Stomach (tissue), 19 donors: ENCODE measurements at places on chromosomes 16 and 17. TPM values are rescaled to one million over a fixed set of nuclear protein-coding genes. Genes with fewer than 3 reads are reported as not detected.

DNA sequence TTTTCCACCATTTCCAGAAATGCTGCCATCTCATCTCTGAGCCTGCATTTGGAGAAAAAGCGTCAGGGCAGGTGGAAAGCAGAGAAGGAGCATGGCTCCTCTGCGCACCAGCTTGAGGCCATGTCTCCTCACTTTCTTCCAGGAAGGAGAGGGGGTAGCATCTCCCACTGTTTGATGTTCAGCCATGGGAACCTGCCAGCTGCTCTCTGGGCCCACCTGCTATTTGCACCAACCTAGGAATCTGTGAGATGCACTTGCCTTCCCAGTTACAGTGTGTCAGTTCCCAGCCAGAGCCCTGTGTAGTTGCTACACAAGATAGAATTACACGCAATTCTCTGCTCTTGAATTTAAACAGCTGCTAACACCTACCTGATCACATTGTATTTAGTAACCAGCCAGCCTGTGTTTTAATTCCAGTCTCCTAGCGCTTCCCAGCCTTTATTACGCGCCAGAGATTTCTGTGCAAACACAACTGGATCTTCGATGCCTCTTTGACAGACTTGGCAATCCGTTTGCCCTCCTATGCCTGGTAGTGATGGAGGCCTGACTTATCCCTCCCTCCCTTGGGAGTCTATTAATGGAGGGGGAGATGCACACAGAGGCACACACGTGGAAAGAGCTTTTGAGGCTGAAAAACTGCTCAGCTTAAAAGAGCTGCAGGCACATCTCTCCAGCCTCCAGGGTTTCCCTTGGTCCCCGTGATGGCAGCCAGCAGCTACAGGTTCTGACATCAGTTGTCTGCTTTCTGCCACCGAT lies 98.1 kb upstream of the SEC14L1 start:
- no peak for DNase-seq

DNA sequence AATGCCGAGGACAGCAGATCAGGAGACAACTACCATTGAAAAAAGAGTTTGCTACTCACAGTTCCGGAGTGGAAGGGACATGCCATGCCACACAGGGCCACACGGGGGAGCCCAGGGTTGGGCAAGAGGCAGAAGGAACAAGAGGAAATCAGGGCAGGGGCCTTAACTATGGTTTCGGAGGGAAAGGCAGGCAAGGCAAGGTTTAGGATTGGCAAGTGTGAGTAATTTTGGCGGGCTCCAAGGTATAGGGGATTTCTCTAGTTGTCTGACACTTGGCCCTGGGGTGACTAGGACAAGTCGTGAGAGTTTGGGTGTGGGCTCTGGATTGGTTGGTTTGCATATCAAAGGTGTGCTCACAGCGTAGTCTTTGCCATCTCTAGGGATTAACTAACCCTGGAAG lies 27.0 kb upstream of the NTN1 start:
- peak; percentile 68 for DNase-seq

- DNase-seq, result peak; percentile 71
Observed at GRCh38 chr16:66551348-66551759, 1.0 kb upstream of the CKLF start.

- no peak for DNase-seq
Observed at GRCh38 chr16:69942099-69942491, 9.0 kb upstream of the CLEC18A start.

Gene RRAD
- 1.0 TPM for total RNA-seq

DNA sequence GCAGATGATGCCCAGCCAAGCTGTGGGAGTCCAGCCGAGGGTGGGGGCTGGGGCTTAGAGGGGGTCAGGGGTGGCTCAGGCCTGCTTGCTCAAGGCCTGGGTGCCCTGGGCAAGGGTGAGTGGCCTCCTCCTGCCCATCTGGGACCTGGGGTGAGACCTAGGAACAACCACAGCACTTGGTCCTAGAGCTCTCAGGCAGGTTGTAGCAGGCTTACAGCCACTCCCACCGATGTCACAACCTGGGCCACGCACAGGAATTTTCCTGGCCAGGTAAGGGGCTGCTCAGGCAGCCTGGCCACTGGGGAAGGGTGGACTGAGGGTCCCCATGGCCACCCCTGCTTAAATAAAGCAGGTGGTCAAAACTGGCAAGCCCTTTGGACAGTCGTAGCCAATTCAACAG lies 6.3 kb upstream of the SREBF1 start:
- no peak for DNase-seq

DNA sequence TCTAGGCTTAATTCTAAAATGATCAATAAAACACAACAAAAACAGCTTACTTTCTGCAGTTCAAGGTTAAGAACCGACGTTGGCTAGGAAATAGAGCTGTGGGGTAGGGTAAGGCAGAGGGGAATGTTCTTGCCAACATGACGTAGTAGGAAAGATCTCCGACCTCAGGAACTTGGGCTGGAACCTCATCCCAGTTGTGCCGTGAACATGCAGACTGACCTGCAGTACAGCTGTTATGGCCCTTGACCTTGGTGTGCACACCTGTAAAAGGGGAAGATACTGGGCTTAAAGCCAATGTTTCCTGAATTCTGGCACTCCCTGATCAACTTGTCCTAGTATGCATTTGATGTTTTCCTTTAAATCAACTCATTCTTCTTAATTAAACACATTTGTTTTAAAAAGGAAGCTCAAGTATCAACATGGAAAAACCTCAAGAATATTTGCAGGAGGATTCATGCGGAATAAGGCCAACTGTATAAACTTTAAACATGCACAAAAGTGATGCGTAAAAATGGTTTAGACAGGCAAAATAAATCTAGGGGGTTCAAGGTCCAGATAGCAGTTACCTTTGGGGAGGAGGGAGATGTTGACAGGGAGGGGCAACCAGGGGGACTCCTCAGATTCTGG lies 14.2 kb upstream of the SLC6A2 start:
- no peak for DNase-seq

DNA sequence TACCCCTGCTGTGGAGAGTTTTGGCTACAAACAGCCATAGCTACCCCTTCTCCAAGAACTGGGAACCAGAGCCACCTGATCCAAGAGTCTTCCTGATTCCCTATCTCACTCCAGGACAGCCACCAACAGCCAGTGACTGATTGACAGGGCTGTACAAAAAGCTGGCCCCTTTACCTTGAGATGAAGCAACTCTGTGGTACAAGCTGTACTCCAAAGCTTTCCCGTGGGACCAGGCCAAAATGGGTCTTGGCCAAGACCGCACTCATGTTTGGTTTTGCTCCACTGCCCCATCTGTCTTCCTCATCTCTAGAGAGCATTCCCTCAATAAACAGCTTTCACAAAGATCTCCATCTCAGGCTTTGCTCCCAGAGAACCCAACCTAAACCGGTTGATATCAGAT lies 43.6 kb downstream of the RNF157 start:
- DNase-seq, result no peak

DNA sequence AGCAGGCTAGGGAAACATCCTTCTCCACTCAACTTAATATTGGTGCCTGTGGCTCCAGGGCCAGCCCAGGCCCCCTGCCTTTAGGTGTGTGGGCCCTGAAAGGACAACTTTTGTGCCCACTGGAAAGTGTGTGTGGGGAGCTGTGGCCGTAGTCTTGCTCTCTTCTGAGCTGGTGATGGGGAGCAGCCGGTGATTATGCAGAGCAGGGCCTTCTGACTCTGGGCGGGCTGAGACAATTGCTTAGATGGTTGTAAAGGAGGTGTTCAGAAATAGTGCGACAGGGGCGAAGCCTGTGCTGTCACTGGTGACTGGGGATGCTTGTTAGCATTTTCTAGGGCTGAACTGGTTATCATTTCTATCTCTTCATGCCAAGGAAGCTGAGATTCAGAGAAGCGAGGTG lies 62.6 kb downstream of the MSI2 start:
- no peak for DNase-seq

GRCh38 chr17:76870377-76870714 lies 2.1 kb downstream of the MGAT5B start:
- no peak for DNase-seq

GRCh38 chr17:77089124-77089490 lies 51.7 kb upstream of the SEC14L1 start:
- DNase-seq, result peak; percentile 53

Gene ABCA9
- total RNA-seq, result 30.4 TPM

Gene C16orf92
- not detected for total RNA-seq

Gene CLEC19A
- total RNA-seq, result not detected

DNA sequence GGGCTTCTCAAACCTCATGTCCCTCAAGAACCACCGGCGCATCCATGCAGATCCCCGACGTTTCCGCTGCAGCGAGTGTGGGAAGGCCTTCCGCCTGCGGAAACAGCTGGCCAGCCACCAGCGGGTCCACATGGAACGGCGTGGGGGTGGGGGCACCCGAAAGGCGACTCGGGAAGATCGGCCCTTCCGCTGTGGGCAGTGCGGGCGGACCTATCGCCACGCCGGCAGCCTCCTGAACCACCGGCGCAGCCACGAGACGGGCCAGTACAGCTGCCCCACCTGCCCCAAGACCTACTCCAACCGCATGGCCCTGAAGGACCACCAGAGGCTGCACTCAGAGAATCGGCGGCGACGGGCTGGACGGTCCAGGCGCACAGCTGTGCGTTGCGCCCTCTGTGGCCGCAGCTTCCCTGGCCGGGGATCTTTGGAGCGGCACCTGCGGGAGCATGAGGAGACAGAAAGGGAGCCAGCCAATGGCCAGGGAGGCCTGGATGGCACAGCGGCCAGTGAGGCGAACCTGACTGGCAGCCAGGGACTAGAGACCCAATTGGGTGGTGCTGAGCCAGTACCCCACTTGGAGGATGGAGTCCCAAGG lies 5.9 kb downstream of the ZNF646 start:
- DNase-seq, result no peak

DNA sequence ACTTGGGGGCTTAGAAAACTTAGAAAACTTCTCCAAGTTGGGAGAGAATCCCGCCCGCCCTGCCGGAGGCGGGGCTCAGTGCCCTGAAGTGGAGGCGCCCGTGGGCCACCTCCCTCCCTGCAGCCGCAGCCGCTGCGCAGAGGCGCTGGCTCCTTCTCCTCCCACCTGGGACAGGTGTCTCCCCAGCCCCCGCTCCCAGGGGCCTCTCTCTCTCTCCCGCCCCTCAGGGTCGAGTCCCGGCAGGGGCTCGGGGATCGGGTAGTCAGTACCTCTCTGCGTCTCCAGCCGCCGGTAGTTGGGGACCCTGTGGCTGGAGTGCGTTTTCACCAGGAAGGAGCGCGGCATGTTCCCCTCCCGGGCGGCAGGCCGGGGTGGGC lies 257 bp downstream of the SNAI3 start:
- DNase-seq, result peak; percentile 69

- DNase-seq, result no peak
Observed at GRCh38 chr17:33862772-33863602, 392.1 kb upstream of the CCL2 start.

Gene FBXO39
- not detected for total RNA-seq

- DNase-seq, result no peak
Observed at GRCh38 chr16:28511031-28511430, 4.4 kb upstream of the IL27 start.

DNA sequence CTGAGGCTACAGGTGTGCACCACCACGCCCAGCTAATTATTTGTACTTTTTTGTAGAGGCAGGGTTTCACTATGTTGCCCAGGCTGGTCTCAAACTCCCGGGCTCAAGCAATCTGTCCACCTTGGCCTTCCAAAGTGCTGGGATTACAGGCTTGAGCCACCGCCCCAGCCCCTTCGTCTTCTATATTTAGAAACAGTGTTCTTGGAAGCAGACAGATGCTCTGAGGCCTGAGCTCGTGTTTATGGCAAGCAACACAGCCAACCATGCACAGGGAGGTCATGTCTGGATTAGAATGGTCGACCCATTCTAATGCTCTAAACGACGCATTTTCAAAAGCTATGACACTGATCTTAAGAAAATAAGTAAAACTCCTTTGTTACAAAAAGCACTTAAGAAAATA lies 16.6 kb downstream of the TMEM204 start:
- no peak for DNase-seq

GRCh38 chr17:50765454-50766221 lies 1.7 kb downstream of the ANKRD40CL start:
- no peak for DNase-seq

DNA sequence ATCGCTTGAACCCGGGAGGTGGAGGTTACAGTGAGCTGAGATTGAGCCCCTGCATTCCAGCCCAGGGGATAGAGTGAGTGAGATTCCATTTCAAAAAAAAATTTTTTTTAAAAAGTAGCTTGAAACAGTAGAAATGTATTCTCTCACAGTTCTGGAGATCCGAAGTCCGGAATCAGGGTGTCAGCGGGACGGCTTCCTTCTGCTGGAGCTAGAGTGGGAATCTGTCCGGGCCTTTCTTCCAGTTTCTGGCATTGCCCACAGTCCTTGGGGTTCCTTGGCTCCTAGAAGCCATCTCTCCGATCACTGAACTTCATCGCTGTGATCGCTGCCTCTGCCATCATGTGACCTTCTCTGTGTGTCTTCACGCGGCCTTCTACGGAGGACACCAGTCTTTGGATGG lies 181.2 kb upstream of the CIBAR2 start:
- DNase-seq, result no peak

Gene HASPIN
- total RNA-seq, result 0.89 TPM

DNA sequence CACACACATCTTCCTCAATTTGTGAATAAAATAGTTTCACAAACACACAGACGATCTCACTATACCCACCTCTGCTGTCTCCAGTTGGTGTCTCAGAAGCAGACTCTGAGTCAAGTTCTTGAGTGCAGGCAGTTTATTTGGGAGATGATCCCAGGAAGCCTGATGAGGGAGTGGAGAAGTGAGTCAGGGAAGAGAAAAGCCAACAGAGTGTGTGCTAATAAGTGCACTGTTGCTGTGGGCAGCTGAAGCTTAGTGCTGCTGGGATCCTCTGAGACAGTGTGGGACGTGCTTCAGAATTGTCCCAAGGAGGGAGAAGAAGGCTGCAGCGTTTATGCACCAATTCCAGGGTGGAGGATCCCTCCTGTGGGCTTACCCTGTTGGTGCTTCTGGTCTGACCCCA lies 423.2 kb upstream of the C16orf82 start:
- DNase-seq, result no peak

DNA sequence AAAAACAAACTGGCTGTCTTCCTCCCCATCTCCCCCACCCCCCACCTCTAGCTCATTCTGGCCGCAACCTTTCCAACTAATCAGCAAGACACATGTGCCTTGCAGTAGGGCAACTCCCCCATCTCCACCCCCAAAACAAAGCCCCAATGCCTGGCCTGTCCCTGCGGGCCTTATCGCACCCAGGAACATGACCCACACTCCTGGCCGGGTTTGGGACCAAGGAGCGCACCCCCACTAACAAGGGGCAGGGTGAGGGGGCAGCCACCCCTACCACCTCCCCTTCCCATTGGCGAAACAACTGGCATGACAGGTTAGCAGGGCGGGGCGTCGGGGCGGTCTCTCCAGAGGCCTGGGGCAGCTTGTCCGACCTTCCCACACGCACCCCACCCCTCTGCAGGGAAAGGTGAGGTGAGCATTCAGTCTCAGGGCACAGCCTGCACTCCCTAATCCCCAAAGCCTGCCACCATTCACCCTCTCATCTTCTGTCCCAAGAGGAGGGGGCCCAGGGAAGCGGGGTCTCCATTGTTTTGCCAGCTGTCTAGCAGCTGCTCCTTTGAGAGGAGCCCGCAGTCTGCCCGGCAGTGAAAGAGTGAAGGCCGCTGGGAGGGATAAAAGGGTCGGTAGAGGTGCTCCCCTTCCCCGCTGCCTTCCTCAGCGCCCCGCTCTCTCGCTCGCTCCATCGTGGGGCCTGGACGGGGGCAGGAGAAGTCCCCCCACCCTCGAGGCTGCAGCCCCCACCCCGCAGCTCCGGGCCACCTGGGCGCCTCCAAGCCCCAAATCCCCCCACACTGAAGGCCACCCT lies 765 bp downstream of the MYO18A start:
- peak; percentile 91 for DNase-seq
